ENCODE measurements at places on chromosomes 5 and 9.

GRCh38 chr5:122500245-122501088, 188.4 kb downstream of the SNCAIP start:
- peak; percentile 8 for DNase-seq

GRCh38 chr9:28961623-28962022, 1388.3 kb upstream of the C9orf72 start:
- no peak for DNase-seq

DNA sequence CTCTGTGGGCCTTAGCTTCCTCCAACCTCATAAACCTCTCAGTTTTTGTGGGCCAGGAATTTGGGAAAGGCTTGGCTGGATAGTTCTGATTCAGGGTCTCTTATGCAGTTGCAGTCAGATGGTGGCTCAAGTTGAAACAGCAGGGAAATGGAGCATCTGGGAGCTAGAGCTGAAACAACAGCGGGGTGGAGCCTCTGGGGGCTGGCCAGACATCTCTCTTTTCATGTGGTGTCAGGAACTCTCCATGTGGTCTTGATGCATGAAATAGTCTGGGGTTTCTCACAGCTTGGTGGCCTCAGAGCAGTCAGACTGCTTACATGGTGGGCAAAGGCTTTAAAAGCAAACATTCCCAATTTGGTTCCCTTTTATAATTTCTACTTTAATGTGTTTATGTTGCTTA, 13.5 kb downstream of the ZNF346 start:
- no peak for DNase-seq

DNA sequence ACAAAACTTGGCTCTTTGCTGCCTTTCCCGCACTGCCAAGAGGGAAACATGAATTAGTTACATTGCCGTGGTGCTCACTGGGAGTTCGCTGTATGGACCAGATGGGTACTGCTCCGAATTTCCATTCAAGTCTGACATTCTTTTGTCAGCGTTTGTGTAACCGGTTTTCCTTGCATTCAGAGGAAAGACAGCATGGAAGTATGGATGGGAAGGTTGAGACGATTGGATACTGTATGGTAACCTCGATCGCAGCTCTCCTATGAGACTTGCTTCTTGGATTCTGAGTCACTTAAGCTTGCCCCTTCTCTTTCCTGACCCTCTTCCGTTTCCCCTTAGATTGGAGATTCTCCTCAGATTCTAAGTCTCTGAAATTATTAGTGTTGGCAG, 625 bp upstream of the UBLCP1 start:
- peak; percentile 49 for DNase-seq

DNA sequence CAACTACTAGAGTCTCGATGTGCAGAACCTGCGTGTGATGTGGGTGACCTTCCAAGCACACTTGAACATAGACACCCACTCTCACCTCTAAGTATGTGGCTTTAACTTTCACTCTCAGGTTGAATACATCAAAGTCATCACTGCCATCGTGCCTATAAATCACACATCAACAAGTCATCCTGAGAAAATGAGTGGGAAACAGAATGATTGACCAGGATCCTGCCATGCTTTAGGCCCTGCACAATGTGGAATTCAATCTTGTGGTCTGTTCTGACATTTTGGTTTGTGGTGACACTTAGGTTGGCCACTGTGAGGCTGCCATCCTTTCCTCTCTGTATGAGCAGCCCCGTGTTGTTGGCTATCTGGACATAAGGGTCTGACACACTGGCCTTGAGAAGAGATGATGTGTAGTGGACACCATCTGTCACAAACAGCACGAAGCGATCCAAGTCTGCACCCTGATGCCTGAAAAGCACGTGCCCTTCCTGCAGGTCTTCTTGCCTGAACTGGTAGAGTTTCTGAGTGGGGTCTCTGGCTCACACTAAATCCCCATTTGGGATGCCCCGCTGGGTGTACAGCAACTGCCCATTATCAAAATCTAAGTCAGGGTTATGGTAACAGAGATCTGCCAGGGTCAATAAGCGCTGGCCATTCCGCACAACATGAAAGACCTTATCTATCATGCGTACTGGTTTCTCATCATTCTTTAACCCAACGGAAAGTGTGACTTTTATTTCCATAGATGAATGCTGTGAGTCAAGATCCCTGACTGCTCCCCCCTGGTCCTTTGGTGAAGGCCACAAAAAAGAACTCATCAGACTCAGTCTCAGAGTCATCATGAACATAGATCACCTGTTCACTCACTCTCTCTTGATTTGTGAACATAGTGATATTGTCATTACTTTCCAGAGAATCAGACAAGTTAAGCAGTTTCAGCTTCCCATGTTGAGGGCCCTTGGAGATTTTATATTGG, 116.6 kb downstream of the ESM1 start:
- DNase-seq = no peak

DNA sequence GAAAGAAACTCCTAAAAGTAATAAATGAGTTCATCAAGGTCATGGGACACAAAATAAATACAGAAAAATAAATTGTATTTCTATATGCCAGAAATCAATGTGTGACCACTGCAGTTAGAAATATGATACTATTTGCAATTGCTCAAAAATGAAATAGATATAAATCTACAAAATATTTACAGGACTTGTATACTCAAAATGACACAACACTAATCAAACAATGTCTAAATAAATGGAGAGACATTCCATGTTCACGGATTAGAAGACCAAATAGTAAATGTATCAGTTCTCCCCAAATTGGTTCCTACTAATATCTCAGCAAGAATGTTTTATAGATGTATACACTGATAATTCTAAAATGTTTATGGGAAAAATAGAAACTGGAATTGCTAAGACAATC, 345.3 kb downstream of the NR2F1-AS1 start:
- no peak for DNase-seq

- DNase-seq = no peak
These were observed 176.2 kb downstream of the DENND1A start for GRCh38 chr9:123753669-123754258.

GRCh38 chr9:99116003-99116411, 11.1 kb downstream of the TGFBR1 start:
- DNase-seq = no peak

DNA sequence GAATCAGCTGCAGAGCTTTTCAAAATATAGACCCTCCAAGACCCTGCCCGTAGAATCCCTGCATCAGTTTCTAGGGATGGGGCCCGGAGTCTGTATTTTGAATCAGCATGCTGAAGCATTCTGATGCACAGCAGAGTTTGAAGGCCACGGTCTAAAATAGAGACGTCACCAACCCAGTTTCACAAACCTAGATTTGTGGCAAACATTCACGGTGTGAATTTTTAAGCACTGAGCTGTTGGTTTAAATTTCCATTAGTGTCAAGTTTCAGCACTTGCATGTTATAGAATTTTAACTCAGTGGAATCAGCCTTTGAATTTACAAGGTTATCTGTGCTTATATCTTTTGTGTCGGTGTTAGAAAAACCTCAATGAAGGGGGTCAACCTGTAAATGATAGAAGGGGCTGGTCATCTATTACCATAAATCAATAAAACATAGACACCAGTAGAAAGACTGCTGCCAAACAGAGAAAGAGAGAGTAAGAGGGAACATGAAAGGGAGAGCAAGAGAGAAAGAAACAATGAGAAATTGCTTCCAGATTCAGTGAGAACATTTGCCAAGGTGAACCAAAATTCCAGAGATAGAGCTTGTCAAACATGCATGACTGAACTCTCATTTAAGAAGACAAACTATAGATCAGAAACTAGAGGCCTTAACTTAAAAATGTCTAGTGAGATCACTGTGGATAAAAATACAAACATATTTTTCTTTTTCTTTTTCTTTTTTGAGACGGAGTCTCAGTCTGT, 414.9 kb downstream of the ZSWIM6 start:
- DNase-seq = no peak

DNA sequence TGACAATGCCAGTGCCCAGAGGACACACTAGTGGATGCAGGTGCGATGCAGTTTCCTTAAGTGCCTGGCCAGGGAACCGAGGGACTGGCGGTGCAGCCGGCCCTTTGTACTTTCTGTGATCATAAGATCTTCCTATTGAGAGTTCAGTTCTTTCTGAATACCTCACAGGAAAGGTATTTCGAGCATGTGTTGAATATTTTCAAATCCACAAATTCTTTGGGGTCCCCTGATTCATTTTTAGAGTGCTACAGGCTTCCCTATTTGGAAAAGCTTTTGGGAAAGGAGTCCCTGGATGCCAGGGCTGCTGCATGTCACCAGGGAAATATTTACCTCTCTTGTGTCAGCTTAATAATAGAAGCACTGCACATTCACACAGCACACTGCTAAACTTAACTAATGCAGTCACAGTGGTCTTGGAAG, 281.5 kb downstream of the GADD45G start:
- DNase-seq = no peak

DNA sequence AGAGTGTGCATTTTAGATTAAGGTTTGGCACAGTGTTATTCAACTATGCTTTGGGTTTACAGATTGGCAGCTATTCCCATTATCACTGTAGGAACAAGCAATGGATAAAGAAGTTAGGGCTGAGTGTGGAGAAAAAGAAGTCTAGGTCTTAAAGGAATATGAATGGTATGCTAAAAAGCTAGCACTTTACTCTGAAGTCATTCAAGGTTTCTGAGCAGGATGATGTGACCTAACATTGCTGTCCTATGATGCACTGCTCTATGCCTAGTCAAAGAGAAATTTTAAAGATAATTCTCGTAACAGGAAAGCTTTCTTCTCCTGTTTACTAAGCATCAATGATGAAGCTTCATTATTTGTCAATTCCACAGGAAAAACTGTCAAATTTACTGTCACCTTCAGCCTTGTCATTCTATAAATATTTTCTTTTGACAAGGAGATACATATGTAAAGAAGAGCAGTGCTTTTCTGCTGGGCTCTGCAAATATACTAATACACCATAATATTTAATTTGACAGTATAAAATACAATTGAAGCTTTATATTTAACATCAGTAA, 476.1 kb upstream of the PTPRD start:
- DNase-seq = no peak

GRCh38 chr5:119078071-119078846, 7.4 kb downstream of the DMXL1 start:
- DNase-seq = no peak

- DNase-seq = peak; percentile 15
These were observed 693.4 kb downstream of the KCTD16 start for GRCh38 chr5:144864118-144864517.

GRCh38 chr5:139222346-139222745, 24.2 kb upstream of the SIL1 start:
- peak; percentile 57 for DNase-seq

- DNase-seq = no peak
These were observed 133.4 kb downstream of the PHF2 start for GRCh38 chr9:93709600-93710369.

- peak; percentile 57 for DNase-seq
These were observed 30.0 kb upstream of the STOM start for GRCh38 chr9:121399883-121400607.

- DNase-seq = no peak
These were observed 10.5 kb upstream of the IRX2 start for GRCh38 chr5:2761921-2762488.

GRCh38 chr5:15585841-15586591, 86.0 kb downstream of the FBXL7 start:
- DNase-seq = no peak

- no peak for DNase-seq
These were observed 350.4 kb downstream of the EFNA5 start for GRCh38 chr5:107320376-107320775.

DNA sequence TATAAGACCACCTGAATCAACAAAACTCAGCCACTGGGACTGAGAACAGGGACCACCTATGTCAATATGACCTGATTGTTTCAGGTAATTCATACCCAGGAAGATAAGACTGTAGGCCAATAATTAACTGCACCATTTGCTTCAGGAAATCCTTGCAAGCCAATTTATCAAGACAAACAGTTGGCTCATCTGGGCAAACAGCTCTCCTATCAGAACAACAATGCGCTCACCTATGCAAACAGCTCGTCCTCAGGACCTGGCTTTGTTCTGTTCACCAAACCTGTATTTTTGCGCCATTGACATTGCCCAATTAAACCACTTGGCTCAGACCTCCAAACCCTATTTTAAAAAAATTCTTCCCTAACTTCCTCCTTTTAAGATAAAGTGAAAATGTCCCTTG, 92.3 kb upstream of the MARCHF11 start:
- peak; percentile 92 for DNase-seq

DNA sequence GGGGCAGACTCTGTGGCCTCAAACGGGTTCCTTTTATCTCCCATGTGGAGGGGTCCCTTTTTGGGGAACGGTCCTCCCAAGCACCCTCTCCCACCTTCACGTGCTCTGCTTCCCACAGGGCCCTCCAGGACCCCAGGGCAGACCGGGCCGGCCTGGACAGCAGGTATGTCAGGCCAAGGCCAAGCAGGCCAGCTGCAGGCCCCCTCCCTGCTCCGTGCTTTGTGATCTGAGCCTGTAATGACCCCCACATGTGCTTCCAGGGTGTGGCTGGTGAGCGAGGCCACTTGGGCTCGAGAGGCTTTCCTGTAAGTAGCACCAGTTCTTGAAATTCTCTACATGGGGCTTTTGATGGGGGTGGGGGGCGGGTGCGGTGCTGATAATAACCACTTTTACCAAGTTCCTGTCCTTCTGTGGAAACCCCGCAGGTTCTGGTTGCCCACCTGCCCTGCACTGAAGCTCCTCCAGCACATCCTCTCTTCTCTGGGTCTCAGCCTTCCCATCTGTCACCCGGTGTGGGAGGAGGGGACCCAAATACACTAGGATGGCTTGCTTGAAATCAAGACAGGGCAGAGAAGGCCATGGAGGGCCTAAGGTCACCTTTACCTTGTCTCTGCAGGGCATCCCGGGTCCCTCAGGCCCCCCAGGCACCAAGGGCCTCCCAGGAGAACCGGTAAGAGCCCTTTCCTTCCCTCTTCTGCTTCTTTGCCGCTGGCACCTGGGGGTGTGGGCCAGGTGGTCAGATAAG, 57.9 kb upstream of the ORM1 start:
- no peak for DNase-seq

DNA sequence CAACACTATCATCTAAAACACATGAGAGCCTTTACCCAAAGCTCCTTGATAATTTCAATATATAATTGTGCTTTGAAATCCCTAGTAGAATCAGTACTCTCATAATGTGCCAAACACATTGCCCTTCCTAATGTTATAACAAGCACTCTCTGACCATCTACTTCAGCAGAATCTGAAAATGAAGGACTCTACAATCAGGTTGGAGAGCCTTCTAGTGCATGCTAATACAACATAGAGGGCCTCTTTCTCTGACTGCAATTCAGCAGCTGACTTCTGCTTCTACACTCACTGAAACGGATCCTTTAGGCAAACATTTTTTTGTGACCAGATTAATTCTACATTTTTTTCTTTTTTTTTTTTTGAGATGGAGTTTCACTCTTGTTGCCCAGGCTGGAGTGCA, 155.6 kb downstream of the EPB41L4A start:
- no peak for DNase-seq

DNA sequence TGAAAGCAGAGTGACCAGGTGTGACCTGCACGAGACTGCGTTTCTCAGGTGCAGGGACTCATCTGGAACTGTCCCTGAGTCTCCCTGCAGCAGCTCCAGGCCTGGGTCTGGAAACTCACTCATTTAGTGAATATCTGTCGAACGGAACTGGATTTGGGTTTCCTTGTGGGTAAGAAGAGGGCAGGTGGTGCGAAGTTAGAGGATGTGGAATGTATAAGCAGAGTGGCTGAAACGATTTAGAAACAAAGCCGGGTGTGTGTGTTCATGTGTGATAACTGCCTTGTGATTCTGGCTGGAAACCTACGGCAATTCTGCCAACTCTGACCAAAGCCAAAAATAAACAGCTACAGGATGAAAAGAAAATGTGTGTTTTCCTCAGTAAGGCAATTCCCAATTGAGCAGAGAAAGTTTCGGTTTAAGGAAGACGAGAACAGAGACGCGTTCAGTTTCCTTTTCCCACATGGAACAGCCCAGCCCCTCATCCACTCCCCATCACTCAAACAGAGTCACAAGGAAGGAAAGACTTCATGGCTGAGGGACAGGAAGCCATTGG, 130.3 kb downstream of the NSG2 start:
- no peak for DNase-seq

All from NCI-H2081 (cell line).